ENCODE measurements at places on chromosomes 13 and 19.

DNA sequence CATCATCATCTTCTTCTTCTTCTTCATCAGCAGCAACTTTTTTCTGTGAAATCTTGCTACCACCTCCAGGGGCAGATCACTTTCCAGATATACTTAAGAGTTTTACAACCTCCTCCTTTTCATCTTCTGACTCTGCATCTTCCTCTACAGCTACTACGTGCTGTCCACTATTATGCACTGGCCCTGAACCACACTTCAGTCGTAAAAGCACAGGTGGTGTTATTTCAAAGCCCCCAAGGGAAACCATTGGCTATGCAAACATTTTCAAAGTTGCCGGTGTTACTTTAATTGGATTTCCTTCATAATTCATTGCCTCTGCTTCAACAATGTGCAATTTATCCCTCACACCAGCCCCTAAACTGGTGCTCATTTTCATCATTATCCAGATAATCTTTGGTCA is 75.0 kb downstream of the POLR1D start:
- no peak for DNase-seq

DNA sequence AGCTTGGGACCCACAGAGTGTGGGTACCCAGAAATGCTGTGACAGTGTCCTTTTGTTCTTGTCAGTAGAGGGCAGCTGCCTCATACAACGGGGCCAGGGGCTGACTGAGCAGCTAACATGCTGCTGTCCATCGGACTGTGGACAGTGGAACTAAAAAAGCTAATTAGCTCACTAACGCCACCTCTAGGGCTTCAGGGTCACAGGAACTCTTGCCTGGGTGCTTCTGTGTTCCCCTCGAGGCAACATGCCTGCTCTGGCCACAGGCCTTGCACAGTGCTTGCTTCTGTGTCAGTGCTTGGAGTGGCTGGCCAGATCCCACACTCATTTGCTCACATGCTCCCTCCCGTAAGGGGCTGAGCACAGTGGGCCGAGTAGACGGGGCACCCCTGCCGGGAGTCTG is 377.0 kb downstream of the OLFM4 start:
- no peak for DNase-seq

DNA sequence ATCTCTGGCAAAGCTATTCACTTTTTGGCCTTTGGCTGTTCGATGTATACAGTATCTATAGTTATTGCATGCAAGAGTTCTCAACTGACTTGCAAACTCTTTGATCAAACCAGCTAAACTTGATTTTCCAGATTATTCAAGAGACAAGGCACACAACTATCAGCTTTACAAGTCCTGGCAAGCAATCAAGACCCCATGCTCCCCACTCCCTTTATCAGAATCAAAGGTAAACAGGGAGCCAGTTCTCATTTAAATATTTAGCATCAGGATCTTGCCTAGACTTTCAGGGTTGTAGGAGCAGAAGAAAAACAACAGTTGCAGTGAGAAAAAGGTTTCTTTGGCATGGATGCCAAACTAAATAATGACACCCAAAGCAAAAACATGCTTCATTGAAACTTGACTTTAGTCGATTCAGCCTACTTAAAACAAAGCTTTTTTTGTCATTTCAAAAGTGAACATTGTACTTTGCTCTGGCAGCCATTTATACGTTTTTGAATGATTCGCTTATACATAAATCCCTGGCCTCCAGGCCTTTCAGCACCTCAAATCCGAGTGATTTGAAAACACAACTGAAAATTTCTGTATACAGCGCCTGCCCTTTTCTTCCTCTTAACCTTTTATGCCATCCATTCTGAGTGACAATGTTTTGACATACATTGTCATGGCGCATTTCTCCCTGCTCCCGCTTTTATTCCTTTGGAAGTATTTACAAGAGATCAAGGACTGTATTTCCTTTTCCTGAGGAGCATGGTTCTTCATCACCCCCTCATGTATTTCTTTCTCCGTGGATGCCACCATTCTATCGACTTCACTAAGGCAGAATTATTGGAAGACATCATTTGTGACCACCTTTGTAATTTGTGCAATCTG is 340.8 kb downstream of the KLF5 start:
- DNase-seq = no peak

DNA sequence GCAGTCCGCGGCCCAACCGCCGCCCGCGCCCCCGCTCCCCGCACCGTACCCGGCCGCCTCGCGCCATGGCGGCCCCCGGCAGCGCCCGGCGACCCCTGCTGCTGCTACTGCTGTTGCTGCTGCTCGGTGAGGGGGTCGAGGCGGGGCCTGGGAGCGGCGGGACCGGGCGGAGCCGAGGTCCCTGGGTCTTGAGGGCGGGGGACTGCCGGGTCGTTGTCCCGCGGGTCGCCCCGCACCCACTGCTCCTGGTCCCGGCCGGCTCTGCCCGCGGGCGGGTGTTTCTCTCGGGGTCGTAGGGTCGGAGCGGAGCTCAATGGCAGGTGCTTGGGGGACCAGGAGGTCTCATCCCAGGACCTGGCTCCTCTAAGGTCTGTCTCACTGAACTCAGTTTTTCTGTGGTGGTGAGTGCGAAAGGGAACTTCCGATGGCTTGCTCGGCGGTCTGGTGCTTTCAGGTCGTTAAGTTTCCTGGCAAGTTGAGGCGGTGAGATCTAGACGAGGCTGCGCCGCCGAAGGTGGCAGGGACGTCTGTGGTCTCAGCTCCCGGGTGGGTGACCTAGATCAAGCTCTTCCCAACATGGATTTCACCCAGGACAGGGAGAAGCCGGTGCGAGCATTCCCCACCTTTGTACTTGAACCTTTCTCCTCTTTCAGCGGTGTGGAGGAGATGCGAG is 467 bp downstream of the LAMP1 start:
- no peak for DNase-seq

DNA sequence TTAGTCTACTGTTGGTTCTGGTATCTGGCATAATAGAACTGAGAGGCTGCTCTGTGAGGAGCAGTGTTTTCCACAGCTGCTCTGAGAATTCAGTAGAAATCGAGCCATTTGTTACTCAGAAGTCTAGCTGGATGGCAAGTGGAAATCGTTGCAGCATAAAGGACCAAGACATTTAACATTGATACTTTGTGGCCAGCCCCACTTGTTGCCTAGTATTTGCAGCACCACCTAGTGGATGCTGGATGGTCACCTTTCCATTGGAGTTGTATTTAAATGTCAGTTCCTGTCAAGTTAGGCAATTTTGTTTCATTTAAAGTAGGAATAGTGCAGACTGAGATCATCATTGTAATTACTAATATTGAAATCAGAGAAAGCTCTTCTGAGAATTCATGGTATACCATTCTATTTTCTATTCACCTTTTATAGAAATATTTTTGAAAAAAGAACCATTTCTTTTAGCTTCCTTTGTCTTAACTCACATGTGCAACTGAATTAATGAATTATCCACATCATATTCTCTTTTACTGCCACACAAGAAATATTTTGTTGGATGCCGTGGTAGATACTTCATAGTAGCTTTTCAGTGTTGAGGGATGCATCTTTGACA is 64.6 kb downstream of the PDS5B start:
- DNase-seq = no peak

DNA sequence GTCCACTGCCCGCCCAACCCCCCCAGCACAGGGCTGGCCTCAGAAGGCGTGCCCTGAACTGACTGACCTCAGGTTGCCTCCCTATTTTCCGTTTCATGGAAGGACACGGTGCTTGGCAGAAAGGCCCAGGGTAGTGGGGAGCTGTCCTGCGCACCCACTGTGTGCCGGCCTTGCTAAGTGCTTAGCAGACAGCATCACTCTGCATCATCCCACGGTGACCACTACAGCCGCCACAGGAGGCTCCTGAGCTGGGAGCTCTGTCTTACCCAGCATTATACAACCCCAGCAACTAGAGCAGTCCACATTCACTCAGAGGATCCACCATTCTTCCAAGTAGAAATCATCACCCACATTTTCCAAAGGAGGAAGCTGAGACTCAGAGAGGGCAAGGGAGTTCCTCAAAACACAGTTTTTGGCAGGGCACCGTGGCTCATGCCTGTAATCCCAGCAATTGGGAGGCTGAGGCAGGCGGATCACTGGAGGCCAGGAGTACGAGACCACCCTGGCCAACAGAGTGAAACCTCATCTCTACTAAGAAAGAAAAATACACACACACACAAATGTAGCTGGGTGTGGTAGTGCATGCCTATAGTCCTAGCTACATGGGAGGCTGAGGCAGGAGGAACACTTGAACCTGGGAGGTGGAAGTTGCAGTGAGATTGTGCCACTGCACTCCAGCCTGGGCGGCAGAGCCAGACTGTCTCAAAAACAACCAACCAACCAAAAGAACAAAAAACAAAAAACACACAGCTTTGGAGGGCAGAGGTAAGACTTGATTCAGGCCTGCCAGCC is 1.6 kb downstream of the SBK2 start:
- no peak for DNase-seq

- DNase-seq = no peak
These were observed 141.3 kb downstream of the FGF9 start for GRCh38 chr13:21812192-21812626.

DNA sequence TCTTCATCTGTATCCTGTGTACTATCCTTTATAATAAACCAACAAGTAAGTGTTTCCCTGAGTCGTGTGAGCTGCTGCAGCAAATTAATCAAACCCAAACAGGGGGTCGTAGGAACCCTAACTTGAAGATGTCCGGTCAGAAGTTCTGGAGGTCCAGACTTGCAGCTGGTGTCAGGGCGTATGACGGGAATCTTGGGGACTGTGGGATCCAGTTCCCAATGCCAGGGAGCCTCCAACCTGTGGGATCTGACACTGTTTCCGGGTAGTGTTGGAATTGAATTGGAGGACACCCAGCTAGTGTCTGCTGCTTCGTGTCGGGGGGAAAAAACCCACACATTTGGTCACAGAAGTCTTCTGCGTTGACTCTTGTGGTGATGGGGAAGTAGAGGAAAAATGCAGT is 52.1 kb upstream of the AMER2 start:
- DNase-seq = no peak

DNA sequence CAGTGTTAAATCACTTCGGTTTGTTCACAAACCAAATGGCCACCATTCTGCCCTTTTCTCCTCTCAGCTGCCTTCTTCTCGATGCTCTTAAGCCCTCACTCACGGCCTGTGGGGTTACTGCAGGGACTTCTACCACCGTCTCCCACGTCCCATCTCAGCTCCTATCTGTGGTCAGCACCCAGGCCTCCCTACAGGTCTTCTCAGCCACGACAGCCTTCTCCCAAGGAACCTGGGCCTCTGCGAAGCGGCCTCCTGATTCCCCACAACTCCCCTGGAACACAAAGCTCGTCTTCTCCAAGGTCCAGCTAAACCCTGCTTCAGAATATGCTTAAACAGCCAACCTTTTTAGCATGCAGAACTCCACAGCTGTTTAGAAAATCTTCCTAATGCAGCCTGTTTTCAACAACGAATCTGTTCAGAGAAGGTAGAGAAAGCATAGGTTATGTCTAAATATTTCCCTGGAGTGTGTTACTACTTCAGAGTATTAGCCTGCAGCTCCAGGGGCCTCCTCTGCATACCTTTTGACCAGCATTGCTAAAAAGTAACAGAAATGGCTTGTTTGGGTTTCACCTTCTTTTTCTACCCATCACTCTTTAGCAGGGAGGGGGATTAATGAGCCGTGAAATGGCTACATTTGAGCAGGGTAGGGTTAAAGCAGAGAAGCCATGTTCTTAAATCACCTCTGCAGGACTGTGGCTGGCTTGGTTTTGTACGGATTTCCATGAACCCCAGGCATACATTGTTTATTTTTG is 104.0 kb downstream of the COL4A2 start:
- no peak for DNase-seq

- no peak for DNase-seq
These were observed 1.3 kb downstream of the MAN2B1 start for GRCh38 chr19:12665281-12665573.

GRCh38 chr19:22619371-22619770 is 14.8 kb upstream of the ZNF492 start:
- no peak for DNase-seq

Measured in hypothalamus (tissue), 51 donors.